ENCODE measurements at places on chromosomes 5 and 9.
A peak's percentile ranks its signal among the peaks of the same experiment; 100 is the strongest.

- DNase-seq, result peak; percentile 56
These were observed 45.9 kb downstream of the PRRT1B start for GRCh38 chr9:131590907-131591844.

- no peak for DNase-seq
These were observed 1.6 kb downstream of the BTNL3 start for GRCh38 chr5:180990086-180990881.

- DNase-seq, result peak; percentile 26
These were observed 1.0 kb downstream of the KLF9 start for GRCh38 chr9:70413464-70413798.

GRCh38 chr5:81426359-81427030 lies 32.6 kb upstream of the ACOT12 start:
- no peak for DNase-seq

DNA sequence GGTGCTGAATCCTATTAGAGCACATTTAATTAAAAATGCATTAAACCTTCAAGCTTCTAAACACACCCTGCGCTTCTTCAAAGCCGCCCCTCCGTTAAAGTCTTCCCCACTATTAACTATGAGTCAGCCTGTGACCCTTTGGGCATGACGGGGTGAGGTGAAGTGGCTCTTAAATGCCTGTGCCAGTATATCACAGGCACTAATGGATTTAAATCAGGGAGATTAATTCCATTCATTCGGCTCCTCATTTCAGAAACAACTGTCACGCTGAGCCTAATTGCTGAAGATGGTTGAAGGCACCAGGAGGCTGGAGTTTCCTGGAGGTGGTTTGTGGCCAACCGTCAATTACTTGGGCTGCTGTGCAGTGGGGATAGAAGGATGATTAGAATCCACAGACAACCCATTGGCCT lies 192.6 kb upstream of the MSX2 start:
- no peak for DNase-seq

- peak; percentile 80 for DNase-seq
These were observed 647.8 kb downstream of the TAF11L14 start for GRCh38 chr5:18281947-18282581.

DNA sequence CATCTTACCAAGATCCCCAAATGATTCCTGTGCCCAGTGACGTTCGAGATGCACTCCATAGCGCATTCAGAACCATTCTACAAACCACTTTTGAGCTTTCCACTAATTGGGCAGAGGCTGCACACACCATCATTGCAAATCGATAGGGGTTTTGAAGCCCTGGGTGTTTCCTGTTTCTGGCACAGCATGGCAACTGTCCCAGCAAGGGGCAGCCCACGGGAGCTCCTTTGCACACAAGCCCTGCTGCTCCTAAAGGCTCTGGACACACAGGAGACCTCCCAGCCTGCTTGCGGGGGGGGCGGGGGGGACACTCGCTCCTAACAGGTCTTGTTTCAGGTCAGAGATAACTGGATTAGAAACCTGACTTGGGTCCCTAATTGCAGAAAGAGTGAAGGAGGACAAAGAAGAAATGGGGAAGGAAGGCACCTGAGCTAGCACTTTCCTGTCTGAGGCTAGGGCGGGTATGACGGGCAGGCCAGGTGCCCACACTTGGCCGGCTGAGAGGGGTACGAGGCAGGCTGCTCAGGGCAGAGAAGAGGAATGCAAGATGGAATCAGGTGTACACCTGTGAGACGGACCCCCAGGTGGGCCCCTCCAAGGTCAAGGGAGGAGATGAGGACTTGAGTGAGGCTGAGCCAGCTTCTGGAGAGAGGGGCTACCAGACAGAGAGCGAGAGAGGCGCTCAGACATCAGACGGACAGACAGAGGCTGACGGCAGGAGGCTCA lies 820 bp downstream of the FBP1 start:
- no peak for DNase-seq

GRCh38 chr5:148268566-148268965 lies at the start of gene SPINK13:
TSS of gene SPINK13 (plus strand) at chr5:148268794. CDS start at chr5:148270073, 1,279 bp downstream.
- DNase-seq, result no peak

DNA sequence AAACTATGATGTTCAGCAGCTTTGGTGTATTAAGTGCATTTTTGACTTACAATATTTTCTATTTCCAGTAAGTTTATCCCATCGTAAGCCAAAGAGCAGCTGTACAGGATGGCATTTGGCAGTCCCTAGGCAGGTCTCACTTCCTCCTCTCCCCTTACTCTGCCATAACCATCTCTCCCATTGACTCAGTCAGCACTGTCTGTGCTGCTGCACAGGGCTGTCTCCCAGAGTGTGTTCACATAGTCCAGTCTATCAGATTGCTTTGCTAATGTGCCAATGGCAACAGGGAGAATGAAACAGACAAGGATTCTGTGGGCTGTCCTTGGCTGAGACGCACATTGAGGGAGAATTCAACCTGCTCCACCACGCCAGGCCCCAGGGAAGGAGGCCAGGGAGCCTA lies 47.0 kb upstream of the CAST start:
- no peak for DNase-seq

- no peak for DNase-seq
These were observed 50.2 kb upstream of the ZFAND5 start for GRCh38 chr9:72415163-72415562.

GRCh38 chr9:81002242-81002641 lies 687.1 kb downstream of the TLE1 start:
- no peak for DNase-seq

GRCh38 chr5:133950821-133951612 lies 17.4 kb downstream of the C5orf15 start:
- no peak for DNase-seq

DNA sequence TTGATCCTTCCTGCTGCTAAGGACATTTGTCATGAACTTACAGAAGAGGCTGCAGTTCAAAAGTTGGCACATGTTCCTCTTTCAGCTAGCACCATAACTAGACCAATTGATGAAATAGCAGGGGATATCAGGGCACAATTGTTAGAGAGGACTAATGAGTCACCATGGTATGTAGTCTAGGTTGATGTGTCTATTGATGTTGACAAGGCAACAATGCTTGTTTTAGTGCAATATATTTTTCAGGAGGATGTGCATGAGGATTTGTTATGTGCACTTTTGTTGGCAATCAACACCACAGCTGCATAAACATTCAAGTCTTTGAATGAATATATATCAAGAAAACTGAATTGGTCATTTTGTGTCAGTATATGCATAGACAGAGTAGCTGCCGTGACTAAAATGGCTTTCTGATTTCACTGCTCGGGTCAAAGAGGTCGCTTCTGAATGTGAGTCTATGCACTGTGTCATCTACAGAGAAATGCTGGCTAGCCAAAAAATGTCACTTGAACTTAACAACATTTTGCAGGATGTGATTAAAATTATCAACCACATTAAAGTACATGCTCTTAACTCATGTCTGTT lies 68.0 kb downstream of the FGF10 start:
- DNase-seq, result no peak

DNA sequence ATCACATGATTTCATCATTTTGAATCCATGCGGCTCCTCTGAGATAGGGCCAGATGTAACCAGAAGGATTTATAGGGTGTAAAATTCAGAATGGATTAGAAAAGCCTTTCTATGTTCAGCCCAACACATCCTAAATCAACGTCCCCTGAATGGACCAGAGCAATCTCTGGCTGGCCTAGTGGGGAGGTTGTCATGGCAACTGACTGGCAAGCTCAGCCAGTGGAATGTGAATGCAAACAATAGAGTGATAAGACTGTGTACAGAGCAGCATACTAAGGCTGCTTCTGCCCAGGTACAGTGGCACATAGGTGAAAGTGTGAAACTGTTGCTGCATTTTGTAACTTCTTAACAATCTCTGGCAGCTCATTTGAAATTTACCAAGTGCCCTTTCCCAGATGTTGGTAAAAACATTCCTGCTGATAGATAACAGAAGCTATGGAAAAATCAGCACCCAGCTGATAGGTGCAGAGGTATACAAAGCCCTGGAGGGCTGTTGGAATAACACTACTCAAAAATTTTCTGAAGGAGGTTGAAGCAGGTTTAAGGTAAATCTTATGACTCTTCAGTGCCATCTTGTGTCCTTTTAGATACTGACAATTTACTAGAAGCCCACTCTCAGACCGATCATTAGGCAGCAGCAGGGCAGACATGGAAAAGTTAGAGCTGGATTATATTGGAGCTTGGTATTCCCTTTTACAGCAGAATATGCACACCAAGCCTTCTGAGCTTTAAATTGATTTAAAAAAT lies 267.2 kb downstream of the RAB3C start:
- DNase-seq, result no peak

DNA sequence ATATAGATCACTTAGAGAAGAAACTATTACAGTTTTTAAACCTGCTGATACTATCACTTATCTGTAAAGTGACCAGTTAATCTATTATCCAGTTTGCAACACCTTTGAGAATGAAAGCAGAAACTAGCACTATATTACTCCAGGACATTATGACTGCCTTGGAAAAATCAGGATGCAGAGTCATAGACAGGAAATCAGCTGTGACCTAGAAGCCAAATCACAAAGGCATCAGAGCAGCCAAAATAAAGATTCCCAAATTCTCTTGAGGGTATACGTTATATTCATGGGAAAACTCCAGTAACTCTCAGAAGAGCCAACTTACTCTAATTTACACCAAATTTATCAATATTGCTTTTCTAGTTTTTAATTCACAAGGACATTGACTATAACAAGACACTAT lies 49.9 kb downstream of the CDO1 start:
- DNase-seq, result no peak

GRCh38 chr9:68648971-68649370 lies 56.1 kb upstream of the PIP5K1B start:
- no peak for DNase-seq

DNA sequence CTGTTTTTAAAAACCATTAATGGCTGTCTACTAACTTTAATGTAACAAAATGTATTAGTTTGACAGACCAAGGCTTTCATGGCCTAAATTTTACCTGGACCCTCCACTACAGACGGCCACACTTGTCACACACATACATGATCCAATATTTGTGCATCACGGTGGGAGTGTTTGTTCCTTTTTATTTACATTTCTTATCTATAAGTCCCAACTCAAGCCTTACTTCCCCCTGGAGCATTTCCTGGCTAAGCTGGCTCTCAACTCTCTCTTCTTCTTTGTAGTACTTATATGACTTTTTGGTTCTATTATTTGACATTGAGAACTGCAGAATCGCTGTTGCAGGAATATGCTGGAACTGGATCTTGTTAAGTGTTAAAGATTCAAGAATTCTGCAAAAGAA lies 534.4 kb downstream of the RAB3C start:
- no peak for DNase-seq

GRCh38 chr5:118593003-118593328 lies 395.4 kb downstream of the DTWD2 start:
- no peak for DNase-seq

GRCh38 chr5:141512911-141513626 lies 24.2 kb downstream of the PCDHGC5 start:
- peak; percentile 47 for DNase-seq

DNA sequence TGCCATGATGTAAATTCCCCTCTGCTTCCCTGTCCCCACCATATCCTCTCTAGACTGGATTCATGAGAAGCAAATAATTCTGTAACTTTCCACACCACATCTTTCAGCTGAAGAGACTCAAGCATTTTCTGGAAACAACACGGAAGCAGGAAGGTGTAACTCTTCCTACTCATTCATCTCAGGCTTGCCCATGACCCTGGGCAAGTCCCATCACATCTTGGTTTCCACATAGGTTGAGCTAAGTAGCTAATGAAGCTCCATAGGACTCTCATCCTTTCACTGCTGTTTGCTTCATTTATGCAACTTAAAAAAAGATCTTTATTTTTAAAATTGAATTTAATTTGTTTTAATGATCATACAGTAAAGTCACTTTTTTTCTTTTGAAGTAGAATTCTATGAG lies 32.7 kb upstream of the STARD4 start:
- DNase-seq, result no peak

GRCh38 chr9:116975126-116975525 lies 288.0 kb downstream of the TRIM32 start:
- no peak for DNase-seq

GRCh38 chr9:93043122-93043521 lies 15.4 kb upstream of the SUSD3 start:
- DNase-seq, result no peak

DNA sequence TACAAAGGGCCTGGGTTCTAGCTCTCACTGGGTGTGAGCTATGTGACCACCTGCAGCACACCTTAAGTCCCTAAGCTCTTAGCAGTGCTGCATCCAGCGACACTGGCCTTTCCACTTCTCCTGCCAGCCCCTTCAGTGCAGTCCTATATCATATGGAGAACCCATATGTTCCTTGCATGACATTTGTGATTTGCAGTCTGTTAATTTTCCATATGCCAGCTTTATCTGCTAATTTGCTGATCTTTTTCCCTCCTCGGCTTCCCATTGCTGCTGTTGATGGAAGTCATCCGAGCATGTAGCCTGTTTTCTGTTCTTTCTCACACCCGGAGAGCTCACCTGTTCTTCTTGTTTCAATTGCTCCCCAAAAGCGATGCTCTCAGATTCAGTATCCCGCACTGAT lies 23.2 kb downstream of the PRDM6 start:
- no peak for DNase-seq

- DNase-seq, result no peak
These were observed 20.8 kb upstream of the KIF2A start for GRCh38 chr5:62284946-62285891.

DNA sequence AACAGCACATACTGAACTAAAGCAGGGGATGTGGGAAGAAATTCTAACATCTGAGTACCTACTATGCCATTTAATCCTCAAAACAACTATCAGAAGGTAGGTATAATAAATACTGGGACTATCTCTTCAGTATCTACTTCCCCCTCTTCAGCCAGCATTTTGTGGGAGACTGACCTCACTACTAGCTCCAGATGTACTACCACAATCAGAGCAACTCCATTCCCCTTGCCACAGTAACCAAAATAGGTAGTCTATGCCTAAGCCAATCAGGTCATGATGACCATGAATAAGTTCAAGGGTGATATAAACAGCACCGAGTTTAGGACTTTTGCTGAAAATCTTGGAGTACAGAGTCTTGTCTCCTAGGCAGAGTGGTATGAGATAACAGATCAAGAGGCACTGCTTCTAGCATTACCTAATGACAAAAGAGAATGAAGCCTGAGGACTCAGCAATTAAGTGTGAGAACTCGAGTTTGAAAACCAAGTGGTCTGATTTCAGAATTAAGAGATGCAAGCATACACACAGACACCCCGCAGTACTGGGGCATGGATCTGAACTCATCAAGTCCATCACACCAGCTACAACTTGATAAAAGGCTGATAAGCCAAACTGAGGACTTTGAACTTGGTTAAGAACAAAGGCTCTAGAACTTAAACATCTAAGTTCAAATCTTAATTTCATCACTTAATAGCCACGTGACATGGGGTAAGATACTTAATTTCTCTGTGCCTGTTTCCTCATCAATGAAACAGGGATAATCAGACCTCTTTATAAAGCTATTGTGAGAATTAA lies 9.7 kb downstream of the FNIP1 start:
- DNase-seq, result no peak

- no peak for DNase-seq
These were observed 12.2 kb upstream of the RAPGEF6 start for GRCh38 chr5:131647048-131647769.

- DNase-seq, result no peak
These were observed 81.3 kb downstream of the IZUMO3 start for GRCh38 chr9:24464319-24464951.

DNA sequence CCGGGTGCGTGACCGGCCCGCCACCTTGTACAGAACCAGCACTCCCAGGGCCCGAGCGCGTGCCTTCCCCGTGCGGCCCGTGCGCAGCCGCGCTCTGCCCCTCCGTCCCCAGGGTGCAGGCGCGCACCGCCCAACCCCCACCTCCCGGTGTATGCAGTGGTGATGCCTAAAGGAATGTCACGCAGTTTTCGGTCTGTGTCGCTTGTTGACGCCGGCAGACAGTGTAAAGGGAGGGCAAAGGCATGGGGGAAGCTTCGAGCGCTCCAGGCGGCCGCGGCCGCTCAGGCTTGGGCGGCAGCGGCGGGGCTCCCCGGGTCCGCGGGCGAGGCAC lies 1.3 kb downstream of the LRRC26 start:
- peak; percentile 33 for DNase-seq

All from NCI-H2171 (cell line).